ENCODE measurements at places on chromosomes 12 and 14.
A peak's percentile ranks its signal among the peaks of the same experiment; 100 is the strongest.

DNA sequence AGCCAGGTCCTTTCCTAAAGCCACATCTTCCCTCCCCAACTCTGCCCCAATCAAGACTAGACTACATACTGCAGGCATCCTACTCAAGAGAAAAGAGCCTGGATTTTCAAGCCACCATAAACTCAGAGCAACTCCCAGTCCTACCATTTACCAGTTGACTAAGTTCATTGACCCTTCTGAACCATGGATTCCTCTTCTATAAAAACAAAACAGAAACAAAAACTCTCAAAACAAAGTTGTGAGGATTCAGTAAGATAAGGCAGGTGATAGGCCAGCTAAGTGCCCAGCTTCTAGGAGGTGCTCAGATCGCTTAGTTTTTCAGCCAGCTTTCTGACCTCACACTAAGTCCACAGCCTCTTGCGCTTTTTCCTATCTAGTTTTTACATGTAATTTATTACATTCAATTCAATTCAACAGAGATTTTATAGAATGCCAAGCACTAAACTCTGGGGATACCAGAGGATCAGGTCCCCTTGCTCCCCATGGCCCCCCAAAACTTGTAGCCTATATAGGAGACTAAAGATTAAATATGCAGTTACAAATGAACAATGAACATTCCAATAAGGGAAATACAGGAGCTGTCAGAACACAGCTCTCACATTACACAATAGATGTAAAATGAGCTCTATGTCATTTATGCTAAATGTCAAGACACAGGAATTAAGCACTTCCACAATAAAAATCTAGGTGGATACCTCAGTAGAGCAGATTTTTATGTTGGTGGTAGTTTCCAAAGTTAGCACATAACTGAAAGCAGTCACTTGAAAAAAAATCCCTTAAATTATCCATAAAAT, 104.5 kb upstream of the EGLN3 start:
- DNase-seq: no peak

- peak; percentile 91 for DNase-seq
Observed at GRCh38 chr12:126582231-126582630, 1517.0 kb downstream of the AACS start.

DNA sequence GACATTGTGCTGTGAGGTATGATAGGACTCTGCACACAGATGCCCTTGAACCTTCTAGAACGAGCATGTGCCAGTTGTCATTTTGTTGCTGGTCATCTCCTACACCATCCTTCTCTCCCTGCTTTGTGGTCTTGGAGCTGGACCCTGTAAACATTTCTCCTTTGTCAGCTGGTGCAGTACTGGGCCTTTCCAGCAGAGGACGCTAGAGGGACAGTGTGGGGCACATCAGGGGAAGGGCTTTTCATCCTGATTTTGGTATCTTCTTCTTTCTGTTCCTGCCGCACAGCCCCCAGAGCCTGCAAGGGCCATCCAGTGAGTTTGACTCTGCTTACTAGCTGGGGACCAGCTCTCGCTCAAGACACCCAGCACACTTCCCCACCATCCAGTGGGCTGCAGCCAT, 484.6 kb downstream of the AACS start:
- DNase-seq: peak; percentile 52

- DNase-seq: no peak
Observed at GRCh38 chr12:65010437-65010836, 110.7 kb downstream of the WIF1 start.

DNA sequence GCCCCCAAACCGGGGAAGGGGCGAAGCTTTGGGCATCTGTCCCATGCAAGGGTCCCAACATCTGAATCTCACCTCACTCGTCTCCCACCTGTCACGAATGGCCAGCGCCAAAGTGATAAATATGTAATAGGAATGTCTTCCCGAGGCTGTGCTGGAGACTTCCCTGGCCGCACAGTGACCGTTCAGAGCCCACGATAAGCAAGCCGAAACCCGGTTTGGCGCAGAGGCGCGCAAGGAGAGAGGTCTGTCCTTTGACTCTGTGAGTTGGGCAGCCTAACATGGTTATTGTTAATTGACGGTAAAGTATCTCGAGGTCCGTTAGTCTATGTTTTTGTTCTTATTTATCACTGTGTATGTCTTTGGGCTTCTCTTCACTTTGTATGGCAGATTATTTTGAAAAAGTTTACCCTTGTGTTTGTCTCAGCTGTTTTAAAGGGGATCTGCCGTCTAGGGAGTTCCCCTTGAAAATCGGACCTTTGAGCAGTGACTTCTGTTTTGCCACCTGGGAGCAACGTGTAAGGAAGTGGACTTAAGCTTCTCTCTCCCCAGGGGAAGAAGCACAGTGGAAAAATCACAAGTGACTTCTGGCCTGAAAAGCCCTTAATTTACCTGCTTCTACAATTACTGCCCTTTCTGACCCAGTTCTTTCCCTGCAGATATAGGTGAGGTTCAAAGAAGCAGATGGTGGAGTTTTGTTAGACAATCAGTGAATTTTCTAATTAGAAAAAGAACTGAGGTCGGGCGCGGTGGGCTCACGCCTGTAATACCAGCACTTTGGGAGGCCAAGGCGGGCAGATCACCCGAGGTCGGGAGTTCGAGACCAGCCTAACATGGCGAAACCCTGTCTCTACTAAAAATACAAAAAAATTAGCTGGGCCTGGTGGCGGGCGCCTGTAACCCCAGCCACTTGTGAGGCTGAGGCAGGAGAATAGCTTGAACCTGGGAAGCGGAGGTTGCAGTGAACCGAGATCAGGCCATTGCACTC, 1.1 kb upstream of the TM9SF1 start:
- no peak for DNase-seq

DNA sequence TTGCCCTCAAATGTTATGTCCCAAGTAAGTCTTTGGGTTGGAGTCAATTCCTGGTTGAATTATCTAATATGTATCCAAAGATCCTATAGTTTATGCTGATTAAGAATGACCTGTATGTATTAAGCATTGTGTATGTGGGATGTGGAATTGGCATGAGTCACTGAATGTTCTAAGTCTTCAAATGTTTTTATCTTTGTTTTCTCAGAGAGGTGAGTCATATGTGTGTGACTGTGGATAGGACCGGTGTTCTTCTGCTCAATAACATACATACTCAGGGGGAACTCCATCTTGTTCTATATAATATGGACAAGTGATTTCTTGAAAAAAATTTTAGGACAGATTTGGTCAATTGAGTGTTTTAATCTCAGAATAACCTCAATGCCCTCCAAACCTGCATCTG, 57.9 kb downstream of the NAV3 start:
- no peak for DNase-seq

- no peak for DNase-seq
Observed at GRCh38 chr12:46370380-46370734, 2.2 kb downstream of the SLC38A2 start.

DNA sequence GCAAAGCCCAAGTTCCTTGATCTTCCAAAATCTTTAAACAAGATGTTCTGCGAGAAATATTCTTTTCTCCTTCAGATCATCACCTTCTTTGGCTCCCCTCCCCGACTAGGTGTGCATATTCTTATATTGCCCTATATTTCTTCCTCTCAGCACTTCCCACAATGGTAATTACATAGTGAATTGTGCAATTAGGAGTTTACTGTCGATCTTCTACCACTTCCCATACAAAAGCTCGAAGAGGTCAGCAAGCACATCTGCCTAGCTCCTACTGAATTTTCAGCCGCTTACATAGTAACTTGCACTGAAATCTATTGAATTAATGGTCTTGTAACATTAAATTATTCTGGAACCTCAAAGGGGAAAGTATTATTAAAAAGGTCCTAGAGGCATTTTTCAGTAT, 16.7 kb downstream of the OSBPL8 start:
- no peak for DNase-seq

DNA sequence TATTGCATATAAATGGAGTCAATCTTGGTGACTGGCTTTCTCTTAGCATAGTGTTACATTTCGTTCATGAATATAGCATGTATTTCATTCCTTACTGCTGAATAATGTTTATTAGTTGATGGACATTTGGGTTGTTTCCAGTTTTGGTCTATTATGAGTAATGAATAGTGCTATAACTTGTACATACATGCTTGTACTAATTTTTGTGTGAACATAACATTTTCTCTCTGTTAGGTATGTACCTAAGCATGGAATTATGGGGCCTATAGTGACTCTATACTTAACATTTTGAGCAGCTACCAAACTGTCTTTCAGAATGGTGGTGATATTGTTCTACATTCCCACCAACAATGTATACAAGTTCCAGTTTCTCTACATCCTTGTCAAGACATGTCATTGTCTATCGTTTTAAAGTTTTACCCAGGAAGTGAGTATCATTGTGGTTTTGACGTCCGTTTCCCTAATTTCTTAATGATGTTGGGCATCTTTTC, 23.1 kb downstream of the ATP2A2 start:
- no peak for DNase-seq

DNA sequence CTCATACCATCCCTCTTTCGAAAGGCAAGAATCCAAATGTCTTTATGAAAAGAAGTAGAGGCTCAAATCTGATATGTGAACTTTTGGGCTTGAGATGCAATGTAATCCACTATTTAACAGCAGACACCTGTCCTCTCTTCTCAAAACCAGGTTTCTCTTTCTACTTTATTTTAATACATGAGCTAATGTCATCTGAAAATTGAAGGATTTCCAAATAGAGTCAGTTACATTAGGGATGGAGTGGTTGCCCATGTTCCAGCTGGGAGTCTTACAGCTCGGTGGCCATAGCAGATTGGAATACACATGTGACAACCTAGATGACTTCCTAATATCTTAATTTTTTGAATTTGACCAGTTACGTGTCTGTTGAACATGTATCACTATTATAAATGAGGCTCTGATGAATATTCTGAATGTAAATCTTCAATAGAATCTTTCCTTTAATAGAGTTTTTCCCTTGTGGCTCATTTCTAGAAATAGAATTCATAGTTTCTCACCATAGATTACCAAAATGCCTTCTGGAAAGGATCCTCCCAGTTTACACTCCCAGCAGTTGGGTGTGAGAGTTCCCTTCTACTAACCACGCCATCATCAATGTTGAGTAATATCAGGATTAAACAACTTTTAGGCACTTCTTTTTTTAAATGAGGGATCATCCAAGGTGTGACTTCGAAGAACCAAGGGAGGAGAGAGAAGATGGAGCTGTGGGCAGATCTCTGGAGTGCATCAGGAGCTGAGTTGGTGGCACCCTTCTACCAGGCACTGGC, 49.2 kb downstream of the GPR135 start:
- DNase-seq: no peak

DNA sequence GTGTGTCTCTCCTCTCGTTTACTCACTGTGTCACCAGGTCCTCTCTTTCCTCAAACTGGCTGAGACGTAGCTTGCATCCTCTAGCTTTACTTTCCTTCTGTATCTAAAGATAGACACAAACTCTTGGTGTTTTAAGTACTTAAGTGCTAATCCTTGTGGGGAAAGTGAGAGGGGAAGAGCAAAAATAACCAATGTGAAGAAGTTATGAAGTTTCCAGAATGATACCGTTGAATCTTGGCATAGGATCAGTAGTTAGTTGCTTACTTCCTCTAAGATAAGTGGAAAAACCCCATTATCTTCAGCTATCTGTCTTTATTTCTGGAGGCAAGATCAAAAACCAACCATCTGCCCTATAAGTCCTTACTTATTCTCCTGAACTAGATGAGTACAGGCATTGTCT, 10.6 kb downstream of the FAR2 start:
- no peak for DNase-seq

- DNase-seq: no peak
Observed at GRCh38 chr14:89353766-89354113, 63.3 kb downstream of the FOXN3 start.

- DNase-seq: no peak
Observed at GRCh38 chr14:65033181-65033580, 46.5 kb downstream of the FNTB start.

DNA sequence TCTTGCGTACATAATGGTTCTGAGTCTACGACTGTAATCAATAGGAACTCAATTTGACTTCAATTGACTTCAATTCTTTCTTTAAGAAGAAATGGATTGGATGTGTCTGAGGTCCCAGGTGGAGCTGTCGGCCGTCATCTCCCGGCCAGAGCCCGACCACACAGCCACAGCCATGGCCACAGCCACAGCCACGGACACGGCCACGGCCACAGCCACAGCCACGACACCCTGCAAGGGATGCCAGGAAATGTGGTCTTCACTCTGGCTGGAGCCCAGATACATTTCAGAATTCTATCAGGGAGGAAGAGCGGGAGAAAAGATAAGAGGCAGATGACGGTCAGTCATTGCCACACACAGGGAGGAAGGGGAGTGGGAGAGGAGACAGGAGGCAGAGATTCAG, 58.9 kb downstream of the GALNT9 start:
- DNase-seq: no peak

GRCh38 chr14:36214476-36215216, 38.1 kb upstream of the PTCSC3 start:
- DNase-seq: no peak

DNA sequence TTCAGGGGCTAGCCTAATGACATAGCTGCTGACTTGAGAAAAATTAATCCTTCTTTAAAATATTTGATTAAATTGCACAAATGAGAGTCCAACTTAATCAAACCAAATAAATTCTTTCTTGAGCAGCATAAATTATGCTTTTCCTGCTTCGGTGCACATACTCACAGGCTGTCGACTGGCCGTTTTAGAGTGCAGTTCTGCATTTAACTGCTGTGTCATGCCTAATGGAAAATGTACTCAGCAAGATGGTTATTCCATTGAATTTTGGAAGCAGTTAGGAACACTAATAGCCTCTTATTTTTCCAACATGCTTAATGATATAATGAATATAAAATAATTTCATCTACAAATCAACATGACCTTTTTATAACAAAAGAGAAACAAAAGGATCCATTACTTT, 266.1 kb upstream of the LRIG3 start:
- DNase-seq: no peak

DNA sequence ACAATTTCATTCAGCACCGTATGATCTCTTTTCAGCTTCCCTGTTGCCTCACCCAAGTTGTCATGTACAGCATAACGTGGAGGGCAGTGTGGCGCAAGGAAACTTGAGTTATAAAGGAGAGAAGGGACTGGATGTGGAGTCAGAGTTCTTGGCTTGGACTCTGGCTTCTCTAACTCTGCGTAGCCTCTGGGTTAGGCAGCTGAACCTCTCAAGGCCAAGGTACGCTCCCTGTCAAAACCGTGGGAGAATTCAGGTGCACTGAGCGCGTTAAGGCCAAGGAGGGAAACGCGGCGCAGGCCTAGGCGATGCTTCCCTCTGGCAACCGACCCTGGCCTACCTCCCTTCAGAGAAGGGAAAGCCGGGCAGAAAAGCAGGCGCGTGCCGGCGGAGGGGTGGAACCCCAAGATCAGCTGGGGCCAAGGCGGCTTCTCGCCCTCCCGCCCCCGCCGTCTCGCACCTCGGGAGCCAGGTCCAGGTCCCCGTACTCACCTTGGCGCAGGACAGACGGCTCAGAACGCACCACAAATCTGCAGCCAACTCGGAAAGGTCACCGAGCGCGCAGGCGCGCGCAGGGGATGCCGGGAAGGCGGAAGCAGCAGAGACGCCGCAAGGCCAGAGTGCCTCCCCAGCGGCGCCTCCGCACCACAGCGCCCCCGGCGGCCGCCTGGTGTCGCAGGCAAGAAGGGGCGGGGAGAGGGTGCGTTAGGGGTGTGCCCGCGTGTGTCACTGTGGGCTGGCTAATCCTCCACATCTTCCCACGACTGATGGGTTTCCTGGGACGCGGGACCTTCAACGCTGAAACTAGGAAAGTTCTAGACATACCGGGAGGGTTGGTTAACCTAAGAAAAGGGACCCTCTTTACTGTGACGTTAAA, 7.0 kb upstream of the TDRD9 start:
- DNase-seq: peak; percentile 96
